ENCODE measurements at places on chromosomes 7 and 10.
A peak's percentile ranks its signal among the peaks of the same experiment; 100 is the strongest.

- no peak for DNase-seq
Observed at GRCh38 chr10:92702301-92702916, 12.7 kb downstream of the HHEX start.

DNA sequence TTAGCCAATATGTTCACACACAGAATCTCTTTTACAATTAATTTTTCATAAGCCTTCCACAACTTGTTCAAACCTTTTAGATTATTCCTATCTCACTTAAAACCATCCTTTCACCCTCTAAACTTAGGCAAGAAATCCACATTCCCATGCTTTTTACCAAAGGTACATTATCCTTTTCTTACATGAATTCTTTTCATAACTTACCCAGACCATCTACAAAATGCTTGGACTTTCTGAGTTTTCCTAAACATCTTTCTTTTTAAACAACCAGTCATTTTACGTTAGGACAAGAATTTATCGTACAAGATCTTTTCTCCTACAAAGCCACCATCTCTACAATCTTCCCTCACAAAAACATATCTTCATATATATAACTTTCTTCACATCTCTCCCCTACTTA lies 18.8 kb upstream of the GARS1 start:
- DNase-seq = no peak

GRCh38 chr10:64508029-64508661 lies 986.9 kb downstream of the REEP3 start:
- no peak for DNase-seq

DNA sequence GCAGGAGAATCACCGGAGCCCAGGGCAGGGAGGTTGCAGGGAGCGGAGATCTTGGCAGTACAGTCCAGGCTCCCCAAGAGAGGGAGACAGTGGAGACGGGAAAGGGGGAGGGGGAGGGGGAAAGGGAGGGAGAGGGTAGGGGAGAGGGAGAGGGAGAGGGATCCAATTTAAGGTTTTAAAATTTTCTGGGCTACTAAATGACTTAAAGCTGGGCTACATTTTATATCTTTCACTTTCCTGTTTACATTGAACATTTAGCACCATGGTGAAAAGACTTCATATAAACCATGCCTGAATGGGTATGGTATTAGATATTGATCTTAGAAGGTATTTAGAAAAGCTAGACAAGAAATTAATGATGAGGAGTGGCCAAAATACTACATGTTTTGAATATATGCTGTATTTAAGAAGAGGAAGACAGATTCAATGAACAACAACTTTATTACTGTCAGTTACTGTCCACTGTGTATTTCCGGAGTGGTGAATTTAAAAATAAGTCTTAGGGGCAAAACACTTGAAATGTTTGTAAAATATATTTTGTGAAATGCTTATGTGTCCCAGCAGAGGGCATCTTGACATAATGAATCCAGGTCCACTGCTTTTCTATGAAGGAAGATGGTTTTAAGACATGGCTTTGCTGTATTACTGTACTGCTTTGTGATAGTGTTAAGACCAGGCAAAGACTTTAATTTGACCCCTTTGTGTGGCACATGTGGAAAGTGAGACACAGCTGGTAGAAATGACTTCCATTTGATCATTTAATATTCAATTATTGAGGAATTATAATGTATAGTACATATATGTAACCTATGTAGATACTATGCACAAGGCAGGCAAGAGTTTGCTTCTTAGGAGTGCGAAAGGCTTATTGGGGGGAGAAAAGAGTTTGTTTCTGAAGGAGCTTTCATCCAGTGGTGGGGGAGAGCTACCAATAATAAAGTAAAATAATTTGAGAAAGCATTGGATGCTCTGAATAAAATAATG lies 52.8 kb downstream of the NRF1 start:
- DNase-seq = peak; percentile 72

GRCh38 chr10:75358132-75358531 lies 43.4 kb downstream of the ZNF503 start:
- DNase-seq = no peak

- DNase-seq = no peak
Observed at GRCh38 chr10:84329986-84330651, 1.7 kb downstream of the CCSER2 start.

- no peak for DNase-seq
Observed at GRCh38 chr10:123027861-123028260, 19.1 kb downstream of the ACADSB start.

- DNase-seq = no peak
Observed at GRCh38 chr10:123297175-123297574, 143.0 kb downstream of the BUB3 start.

DNA sequence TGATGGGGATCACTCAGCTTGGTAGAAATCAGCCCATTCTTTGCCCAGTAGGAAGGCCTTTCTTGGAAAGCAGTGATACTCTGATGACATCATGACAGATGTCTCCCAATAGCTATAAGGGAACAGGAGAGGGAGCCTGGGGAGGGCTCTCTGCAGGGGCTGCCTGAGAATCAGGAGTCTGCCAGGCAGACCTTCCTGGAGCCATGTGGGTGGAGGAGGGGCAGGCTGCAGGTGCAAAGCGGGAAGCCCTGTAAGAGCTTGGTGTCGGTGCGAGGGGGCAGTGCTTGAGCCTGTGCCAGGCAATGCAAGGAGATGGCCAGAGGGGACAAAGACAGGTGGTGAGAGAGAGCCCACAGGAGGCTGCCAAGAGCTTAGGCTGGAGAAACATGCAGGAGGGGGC lies 5.0 kb upstream of the TNS3 start:
- no peak for DNase-seq

DNA sequence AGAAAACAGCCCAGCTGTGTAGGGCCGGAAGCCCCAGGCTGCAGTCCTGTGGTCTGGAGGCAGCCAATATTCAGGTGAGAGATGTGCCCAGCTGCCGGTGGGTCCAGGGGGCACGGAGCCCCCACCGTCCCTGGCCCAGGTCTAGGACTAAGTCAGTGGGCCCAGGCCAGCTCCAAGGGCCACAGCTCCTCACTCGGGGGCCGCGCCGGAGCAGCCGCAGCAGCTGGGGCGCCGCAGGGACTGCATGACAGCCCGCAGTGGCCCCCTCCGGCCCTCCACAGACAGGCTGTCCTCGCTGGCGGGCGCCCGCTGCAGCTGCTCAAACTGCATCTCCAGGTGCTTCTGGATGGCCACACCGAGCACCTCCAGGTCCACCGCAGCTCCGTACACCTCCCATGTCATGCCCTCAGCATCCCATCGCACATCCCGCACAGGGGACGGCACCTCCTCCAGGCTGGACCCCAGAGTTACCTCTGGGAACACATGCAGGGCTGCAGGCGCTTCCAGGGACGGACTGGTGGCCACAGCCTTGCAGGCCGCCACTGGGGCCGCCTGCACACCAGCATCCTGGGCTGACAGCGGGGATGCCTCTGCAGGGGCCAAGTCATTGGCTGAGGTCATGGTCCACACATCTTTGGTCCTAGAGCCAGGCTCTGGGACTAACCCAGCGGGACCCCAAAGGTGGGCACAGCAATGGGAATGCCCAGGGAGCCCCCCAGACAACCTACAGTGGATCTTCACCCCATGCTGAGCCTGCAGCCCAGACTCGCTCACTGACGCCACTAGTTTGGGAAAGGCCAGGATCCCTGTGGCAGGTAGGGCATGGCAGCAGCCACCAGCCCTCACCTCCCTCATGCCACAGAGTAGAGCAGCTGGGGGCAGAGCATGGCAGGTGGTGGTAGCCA lies 7.0 kb downstream of the GPRIN2 start:
- no peak for DNase-seq

GRCh38 chr10:11796474-11796873 lies 26.7 kb upstream of the PROSER2 start:
- DNase-seq = no peak

DNA sequence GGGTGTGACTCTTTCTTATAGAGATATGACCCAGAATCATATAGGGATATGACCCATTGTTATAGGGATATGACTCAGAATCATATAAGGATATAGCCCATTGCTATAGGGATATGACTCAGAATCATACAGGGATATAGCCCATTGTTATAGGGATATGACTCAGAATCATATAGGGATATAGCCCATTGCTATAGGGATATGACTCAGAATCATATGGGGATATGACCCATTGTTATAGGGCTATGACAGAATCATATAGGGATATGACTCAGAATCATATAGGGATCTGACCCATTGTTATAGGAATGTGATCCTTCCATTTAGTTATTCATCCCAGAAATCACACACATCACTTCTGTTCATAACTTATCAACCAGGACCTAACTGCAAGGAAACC lies 312.2 kb upstream of the ADARB2 start:
- no peak for DNase-seq

DNA sequence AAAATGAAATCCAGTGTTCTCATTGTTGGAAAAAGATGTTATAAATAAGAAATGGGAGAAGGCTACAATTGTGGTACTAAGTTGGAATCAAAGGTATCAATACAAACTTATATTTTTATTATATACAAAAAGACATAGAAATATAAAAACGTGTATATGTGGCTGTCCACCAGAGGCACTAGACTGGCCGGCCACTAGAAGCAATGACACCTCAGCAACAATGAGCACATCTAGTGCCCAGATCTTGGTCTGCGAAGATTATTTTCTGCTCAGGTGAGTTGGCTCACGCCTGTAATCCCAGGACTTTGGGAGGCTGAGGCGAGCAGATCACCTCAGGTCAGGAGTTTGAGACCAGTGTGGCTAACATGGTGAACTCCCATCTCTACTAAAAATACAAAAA lies 21.6 kb downstream of the IDE start:
- DNase-seq = no peak

GRCh38 chr7:26369593-26369992 lies 77.9 kb downstream of the SNX10 start:
- peak; percentile 42 for DNase-seq

DNA sequence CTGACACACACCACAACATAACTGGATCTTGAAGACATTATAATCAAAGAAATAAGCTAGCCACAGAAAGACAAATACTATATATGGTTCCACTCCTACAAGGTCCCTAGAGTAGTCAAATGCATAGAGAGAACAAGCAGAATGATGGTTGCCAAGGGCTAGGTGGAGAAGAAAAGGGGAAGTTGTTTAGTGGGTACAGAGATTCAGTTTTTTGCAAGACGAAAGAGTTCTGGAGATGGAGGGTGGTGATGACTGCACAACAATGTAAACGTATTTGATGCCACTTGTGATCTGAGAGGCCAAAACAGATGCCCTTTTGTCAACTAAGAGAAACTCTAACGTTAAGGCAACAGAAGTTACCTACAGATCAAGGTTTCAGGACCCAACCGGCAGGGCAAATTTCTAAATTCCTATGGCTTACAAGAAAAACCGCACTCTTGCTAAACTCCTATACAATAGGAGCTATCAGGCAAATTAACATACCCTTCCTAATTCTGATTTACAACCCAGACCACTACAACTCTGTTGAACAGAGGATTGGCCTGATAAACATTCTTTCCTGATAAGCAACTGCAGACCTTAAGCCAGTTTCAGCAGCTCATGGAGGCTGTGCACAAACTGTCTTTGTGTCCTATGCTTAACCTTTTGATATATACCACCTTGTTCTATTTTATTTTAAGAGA lies 69.0 kb downstream of the FAM107B start:
- DNase-seq = no peak

DNA sequence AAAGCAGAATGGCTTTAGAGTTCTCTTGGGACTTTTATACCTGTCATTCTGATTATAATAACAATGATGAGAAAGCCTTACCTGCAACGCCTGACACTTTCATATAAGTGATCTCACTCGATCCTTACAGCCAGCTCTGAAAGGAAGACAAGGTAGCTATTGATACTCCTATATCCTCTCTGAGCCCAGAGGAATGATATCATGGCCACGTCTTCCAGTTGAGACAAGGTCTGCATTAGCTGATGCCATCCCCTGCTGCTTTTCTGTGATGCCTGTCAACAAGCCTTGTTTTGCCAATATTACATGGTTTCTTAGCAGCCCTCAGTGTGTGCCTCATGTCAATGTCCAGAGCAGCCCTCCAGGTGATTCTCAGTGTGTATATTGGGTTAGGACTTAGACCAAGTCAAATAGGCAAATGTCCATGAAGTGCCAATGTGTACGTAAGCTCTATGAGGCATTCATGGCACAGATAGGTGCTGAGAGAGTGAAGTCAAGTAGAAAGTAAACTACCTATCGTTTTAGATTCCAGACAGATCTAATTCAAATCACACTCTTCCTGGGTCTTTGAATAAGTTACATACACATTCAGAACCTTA lies 405.9 kb downstream of the ADRA2A start:
- no peak for DNase-seq

GRCh38 chr7:75010036-75010435 lies 45.5 kb downstream of the CASTOR2 start:
- no peak for DNase-seq

- no peak for DNase-seq
Observed at GRCh38 chr7:30688718-30689221, 6.5 kb upstream of the CRHR2 start.

DNA sequence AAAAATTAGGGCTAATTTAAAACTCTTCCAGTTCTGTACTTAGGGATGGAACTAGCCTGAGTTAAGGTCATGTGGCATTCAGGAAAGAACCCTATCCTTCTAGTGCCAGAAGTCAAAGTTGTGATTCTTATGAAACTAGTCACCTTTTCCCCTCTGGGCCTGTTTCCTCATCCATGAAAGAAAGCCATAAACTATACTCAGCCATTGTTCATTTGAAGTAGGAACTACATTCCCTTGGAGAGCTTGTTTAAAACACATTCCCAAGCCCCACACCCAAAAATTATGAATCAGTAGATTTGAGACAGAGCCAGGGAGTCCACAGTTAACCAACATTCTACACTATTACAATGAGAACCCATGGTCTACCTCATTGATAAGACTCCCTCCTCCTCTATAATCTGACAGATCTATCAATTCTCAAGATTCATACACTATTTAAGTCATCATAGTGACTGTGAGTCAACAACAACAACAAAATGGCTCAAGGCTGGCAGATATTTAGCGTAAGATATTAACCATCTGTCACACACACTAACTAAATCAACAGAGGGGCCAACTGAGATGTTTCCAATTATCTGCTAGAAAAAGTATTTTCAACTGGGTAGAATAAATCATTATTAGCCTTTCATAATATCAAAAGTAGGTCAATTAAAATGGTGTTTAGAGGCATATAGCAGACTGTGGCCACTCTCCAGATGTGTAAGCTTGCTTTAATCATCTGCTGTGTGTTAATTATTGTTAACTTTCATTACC lies 102.3 kb downstream of the SLC25A13 start:
- peak; percentile 58 for DNase-seq

GRCh38 chr7:2254429-2255144 lies 12.6 kb downstream of the NUDT1 start:
- no peak for DNase-seq

- DNase-seq = no peak
Observed at GRCh38 chr7:91526404-91526803, 262.2 kb downstream of the FZD1 start.

DNA sequence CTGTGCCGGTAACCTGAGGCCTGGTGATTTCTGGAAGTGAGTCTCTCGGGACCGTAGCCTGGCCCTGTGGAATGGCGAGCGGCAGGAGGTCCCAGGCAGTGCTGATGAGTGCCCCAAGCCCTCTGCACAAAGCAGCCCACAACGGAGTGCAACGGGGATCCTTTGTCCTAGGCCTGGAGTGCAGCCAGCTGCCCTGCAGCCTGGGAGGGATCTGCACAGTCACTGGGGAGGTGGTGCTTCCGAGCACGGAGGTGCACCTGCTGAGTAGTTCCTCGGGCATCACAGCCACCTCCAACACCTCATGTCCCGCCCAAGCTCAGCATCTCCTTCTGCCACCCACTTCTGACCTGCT lies 162.8 kb upstream of the ZMIZ1 start:
- DNase-seq = no peak

GRCh38 chr7:37484426-37485073 lies 35.9 kb upstream of the ELMO1 start:
- DNase-seq = no peak

GRCh38 chr7:39605087-39605486 lies 18.3 kb upstream of the RALA start:
- DNase-seq = peak; percentile 53

GRCh38 chr7:84524714-84525694 lies 330.4 kb upstream of the SEMA3A start:
- DNase-seq = peak; percentile 75

All from fibroblast of skin of right biceps (primary cell).